ENCODE measurements at places on chromosomes 3 and 15. TPM values are rescaled to one million over a fixed set of nuclear protein-coding genes. Genes with fewer than 3 reads are reported as not detected.

The OR4M2 gene
- not detected for total RNA-seq

The PFN2 gene
- 222 TPM for total RNA-seq

The VPS33B gene
- 10.7 TPM for total RNA-seq

The BFSP2 gene
- total RNA-seq, result 299 TPM

The ABCC5 gene
- total RNA-seq, result 79.4 TPM

The ZCWPW2 gene
- total RNA-seq, result 2.6 TPM

The ANKRD63 gene
- not detected for total RNA-seq

The CFAP161 gene
- 1.2 TPM for total RNA-seq

The RBSN gene
- total RNA-seq, result 60.1 TPM

Measured in camera-type eye (tissue), 1 donor.